ENCODE measurements at places on chromosomes 6 and 20.

- no peak for DNase-seq
Observed at GRCh38 chr6:31597006-31597405, 4.2 kb upstream of the NCR3 start.

- no peak for DNase-seq
Observed at GRCh38 chr6:119929121-119929520, 579.6 kb upstream of the MAN1A1 start.

GRCh38 chr6:159821122-159821521, 21.0 kb downstream of the PNLDC1 start:
- no peak for DNase-seq

DNA sequence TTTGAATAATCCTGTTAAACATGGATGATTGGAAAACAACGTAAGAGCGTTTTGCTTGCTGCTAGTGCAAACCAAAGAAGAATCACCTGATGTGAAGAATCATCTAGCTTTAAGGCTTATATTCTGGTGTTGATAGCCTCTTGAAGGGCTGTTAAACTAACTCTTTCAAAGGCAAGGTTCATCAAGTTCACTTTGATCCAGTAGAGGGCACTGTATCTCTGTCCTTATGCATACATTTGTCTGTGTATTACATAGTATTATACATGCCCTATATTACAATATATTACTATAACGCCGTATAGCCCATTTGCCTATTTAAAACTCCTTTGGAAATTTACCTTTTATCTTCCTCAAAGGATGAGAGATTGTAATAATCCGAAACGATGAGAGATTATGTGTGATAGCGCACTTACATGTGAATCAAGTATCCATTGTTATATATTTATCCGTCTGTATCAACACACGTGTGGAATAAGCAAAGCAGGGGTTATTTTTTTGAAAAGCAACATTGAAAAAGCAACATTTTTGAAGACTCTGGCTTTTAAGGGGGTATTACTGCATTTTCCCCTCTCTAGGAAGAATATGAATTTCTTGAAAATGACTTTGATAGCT, 50.8 kb upstream of the NRN1 start:
- no peak for DNase-seq

- no peak for DNase-seq
Observed at GRCh38 chr6:105833959-105834947, 251.9 kb upstream of the PRDM1 start.

DNA sequence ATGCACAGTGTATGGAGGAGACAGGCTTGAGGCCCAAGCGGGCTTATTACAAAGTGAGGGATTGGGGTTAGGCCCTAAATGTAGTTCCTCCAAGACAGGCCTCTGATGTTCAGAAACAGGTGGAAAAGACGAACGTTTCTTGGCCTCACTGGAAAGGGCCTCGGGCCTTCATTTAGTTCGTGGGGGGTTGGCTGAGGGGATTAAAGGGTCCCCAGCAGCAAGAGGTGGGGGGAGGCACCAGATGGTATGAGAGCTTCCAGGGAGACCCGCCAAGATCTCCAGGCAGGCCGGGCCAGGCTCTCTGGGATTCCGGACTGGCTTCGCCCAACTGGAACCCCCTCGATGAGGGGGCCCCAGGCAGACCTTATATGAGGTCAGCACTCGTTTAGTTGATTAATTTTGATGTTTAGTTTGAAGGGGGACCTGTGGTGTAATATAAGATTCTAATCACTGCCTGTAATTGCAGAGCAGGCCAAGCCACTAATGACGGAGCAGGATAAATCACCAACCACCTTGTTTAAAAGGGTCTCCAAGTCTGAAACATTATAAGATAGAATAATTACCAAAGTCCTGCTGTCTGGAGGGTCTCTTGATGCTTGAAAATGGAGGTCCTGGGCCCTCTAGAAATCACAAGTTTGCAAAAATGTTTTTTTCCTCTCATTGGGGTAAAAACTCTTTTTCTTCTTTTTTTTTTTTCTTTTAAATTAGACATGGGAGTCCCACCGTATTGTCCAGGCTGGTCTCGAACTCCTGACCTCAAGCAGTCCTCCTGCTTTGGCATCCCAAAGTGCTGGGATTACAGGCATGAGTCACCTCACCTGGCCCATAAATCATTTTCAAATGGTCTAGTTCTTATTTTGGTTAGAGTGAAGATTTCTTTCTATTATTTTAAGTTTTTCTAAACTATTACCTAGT, 2.2 kb downstream of the HMGA1 start:
- no peak for DNase-seq

DNA sequence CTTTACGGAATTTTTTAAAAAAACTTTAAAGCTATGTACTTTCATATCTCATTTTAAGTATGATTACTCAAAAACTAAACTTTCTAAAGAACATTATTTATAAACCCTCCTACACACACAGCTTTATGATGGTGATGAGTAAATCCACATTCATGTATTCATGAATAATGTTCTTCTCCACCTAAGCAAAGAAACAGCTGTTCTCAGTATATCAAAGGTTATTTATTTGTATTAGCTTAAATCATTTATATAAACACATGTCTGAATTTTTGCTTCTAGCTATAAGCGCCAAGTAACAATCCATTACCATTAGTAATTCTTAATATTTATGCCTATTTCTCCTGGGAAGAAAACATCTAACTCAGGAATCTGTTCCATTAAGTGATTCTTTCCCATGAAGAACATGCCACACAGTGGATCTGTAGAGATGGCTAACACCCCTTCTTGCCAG, 63.3 kb downstream of the SMLR1 start:
- no peak for DNase-seq

GRCh38 chr6:133893946-133894345, 5.0 kb downstream of the TCF21 start:
- DNase-seq, result no peak

- no peak for DNase-seq
Observed at GRCh38 chr6:51844336-51844735, 243.1 kb downstream of the PKHD1 start.

- DNase-seq, result no peak
Observed at GRCh38 chr6:12911427-12911826, 194.9 kb downstream of the PHACTR1 start.

DNA sequence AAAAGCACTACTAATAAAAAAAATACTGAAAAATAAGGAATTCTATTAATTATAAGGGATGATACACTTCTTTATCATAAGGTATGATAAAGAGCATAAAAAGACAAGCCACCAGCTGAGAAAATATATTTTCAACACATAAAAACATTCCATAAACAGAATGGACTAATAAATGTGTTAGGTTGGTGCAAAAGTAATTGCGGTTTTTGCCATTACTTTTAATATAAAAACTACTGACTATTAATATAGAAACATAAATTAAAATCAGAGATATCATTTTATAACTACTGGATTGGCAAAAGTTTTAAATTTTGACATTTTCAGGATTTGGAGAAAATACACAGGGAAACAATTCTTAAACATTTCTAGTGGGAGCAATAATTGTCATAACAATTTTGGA, 37.1 kb upstream of the FKBP1C start:
- DNase-seq, result no peak

DNA sequence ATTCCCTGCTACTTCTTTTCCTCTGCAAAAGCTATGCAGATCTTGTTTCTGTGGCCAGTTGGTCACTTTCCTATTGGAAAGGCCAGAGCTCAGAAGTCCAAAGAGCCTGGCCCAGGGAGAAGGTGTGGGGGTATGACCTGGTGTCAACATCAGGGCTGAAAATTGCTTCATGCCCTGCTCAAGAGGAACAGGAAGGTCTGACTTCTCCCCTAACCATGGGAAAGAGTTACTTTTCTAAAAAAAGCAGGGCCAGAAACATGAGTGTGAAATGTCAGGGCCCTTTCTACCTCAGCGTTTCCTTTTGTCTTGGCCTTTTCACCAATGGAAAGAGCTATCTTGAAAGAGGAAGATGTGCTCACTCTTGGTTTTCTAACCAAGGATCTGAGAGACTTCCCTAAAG, 117.4 kb downstream of the MAFB start:
- DNase-seq, result no peak

GRCh38 chr6:11198663-11199603, 33.5 kb downstream of the NEDD9 start:
- no peak for DNase-seq

- no peak for DNase-seq
Observed at GRCh38 chr6:142500250-142500786, 198.5 kb downstream of the ADGRG6 start.

- no peak for DNase-seq
Observed at GRCh38 chr20:16940701-16941100, 192.5 kb downstream of the OTOR start.

GRCh38 chr20:39069976-39070375, 107.8 kb downstream of the DHX35 start:
- no peak for DNase-seq

DNA sequence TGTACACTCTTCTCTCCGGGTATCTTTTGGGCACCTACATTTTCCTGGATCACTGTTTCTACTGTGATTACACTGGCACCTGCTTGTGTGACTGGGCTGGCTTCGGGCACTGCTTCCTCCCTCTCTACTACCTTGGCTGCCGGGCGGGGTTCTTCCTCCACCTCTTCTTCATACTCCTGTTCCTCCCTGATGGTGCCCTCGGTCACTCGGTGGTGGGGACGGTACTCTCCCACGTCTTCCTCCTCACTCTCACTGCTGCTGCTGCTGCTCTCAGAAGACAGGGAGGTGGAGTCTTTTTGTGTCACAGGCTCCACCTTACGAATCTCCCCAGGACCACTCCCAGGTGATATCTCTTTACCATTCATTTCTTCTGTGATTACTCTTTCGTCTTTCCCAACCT, 42.5 kb downstream of the SMLR1 start:
- no peak for DNase-seq

GRCh38 chr6:168782187-168782751, 341.3 kb downstream of the SMOC2 start:
- DNase-seq, result no peak

DNA sequence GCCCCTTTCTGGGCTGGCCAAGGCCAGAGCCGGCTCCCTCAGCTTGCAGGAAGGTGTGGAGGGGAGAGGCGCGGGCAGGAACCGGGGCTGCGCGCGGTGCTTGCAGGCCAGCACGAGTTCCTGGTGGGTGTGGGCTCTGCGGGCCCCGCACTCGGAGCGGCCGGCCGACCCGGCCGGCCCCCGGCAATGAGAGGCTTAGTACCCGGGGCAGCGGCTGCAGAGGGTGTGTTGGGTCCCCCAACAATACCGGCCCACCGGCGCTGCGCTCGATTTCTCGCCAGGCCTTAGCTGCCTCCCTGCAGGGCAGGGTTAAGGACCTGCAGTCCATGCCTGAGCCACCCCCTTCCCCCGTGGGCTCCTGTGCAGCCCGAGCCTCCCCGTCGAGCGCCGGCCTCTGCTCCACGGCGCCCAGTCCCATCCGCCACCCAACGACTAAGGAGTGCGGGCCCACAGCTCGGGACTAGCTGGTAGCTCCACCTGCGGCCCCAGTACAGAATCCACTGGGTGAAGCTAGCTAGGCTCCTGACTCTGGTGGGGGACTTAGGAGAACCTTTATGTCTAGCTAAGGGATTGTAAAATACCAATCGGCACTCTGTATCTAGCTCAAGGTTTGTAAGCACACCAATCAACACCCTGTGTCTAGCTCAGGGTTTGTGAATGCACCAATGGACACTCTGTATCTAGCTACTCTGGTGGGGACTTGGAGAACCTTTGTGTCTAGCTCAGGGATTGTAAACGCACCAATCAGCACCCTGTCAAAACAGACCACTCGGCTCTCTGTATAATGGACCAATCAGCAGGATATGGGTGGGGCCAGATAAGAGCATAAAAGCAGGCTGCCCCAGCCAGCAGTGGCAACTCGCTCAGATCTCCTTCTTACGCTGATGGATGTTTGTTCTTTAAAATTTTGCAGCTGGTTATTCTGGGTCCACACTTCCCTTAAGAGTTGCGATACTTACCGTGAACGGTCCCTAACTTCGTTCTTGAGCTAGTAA, 167.4 kb upstream of the RREB1 start:
- DNase-seq, result no peak

DNA sequence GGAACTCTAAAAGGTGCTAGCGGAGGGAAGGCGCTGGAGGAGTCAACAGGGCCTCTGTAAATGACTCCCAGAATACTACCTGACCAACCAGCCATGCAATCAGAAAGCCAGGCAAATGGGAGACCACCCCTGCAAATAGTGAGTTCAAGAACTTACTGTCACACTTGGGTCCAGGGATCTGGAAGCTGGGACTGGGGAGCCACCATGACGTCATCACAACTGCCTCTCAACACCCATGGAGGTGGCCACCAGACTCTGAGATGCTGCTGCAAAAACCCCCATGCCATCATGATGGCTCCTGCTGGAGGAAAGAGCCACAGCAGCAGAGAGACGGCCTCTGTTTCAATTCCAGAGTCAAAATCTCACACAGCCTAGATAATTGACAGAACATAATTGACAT, 8.5 kb upstream of the PDYN start:
- no peak for DNase-seq

DNA sequence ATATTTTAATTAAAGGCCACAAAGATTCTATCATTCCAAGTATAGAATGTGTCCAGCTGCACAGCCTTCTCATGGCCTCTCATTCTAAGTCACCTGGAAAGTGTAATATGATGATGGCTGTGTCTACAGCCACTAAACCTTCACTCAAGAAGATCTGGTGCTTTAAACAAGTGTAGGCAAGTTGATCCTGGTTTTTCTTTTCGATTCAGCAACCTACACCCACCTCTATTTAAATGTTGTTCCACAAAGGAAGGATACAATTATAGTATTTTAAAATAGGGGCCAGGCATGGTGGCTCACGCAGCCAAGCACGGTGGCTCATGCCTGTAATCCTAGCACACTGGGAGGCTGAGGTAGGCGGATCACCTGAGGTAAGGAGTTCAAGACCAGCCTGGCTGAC, 25.5 kb upstream of the DST start:
- no peak for DNase-seq

DNA sequence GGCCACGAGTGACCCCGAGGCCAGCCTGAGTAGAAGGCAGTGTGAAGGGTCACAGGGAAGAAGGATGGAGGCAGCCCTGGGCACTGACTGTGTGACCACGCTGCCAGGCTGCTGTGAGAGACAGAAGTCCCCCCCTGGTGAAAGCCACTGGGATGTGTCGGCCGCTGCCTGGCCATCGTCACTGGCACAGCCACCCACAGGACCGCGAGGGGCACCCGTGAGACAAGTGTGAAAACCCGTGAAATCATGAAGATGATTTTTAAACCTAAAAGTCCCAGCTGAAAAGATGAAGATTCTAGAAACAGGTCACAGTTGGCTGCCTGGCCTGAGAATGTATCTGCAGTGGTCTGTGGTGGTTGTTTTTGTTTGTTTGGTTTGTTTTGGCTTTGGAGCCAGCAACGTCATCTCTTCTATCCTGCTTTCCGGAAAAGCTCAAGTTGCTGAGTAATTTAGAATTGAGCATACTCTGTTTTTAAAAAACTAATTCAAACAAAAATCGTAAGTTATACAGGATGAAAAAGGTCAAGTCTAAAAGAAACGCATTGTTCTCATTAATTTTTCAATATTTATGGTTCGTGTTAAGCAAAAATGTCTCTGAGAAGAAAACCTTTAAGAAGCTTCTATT, 94.7 kb downstream of the HUS1B start:
- DNase-seq, result no peak

DNA sequence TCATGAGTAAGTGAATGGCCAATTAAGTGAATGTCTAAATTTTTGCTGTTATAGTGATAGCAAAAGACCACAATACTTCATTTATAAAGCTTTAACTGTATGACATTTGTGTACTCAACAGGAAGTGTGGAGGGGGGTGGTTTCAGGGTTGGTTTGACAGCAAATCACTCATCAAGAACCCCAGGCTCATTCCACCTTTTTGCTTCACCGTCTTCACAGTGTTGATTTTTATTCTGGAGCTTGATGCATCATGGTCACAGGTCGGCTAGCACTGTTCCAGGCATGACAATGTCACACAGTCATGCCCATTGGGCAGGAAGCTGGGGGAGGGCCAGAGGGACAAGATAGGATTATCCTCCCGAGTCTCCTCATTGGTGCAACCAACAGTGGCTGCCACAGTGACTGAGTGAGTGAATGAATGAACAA, 75.0 kb downstream of the MDGA1 start:
- DNase-seq, result no peak
